Epithelial cell of alveolus of lung (primary cell): ENCODE measurements at places on chromosomes 5 and 9. TPM values are rescaled to one million over a fixed set of nuclear protein-coding genes. Genes with fewer than 3 reads are reported as not detected.

The DBH gene
- total RNA-seq, result not detected in 2 replicates

The DDX4 gene
- not detected in 2 replicates for total RNA-seq

The PIP5K1B gene
- total RNA-seq, result under 0.01 TPM in 1 of 2 replicates, not detected in the other

The OR4F3 gene
- not detected in 2 replicates for total RNA-seq

The SLC4A9 gene
- not detected in 2 replicates for total RNA-seq

The TNC gene
- 46.0 and 268 TPM in 2 replicates for total RNA-seq

The ORM2 gene
- total RNA-seq, result not detected in 2 replicates

The BASP1 gene
- total RNA-seq, result 158 and 178 TPM in 2 replicates

The SLC36A2 gene
- not detected in 2 replicates for total RNA-seq

The GRXCR2 gene
- not detected in 2 replicates for total RNA-seq

The AIF1L gene
- total RNA-seq, result 0.08 and 0.13 TPM in 2 replicates

The IL5 gene
- total RNA-seq, result not detected in 2 replicates

The MARCHF11 gene
- not detected in 2 replicates for total RNA-seq

The SLC6A7 gene
- under 0.01 TPM in 1 of 2 replicates, not detected in the other for total RNA-seq

The DCAF12 gene
- total RNA-seq, result 20.0 and 26.6 TPM in 2 replicates

The LCN9 gene
- total RNA-seq, result not detected in 2 replicates

The ZNF474 gene
- 0.78 TPM in 1 of 2 replicates, not detected in the other for total RNA-seq

The C9orf85 gene
- total RNA-seq, result 11.5 and 22.2 TPM in 2 replicates

The NOXA1 gene
- 0.26 TPM in 1 of 2 replicates, not detected in the other for total RNA-seq

The PDZD2 gene
- total RNA-seq, result 0.16 and 2.1 TPM in 2 replicates

The GNA14 gene
- total RNA-seq, result under 0.01 and 0.40 TPM in 2 replicates

The CTXN3 gene
- not detected in 2 replicates for total RNA-seq

The WHRN gene
- total RNA-seq, result 0.78 and 2.2 TPM in 2 replicates

The PHF24 gene
- 0.40 TPM in 1 of 2 replicates, not detected in the other for total RNA-seq

The C1QTNF2 gene
- 0.32 and 0.39 TPM in 2 replicates for total RNA-seq

The PCDHB7 gene
- under 0.01 and 1.9 TPM in 2 replicates for total RNA-seq

The CEL gene
- total RNA-seq, result 0.52 and 1.1 TPM in 2 replicates

The C9orf50 gene
- total RNA-seq, result 0.13 TPM in 1 of 2 replicates, not detected in the other

The C9orf153 gene
- not detected in 2 replicates for total RNA-seq

The GABRA1 gene
- not detected in 2 replicates for total RNA-seq

The ANKRD33B gene
- 1.2 and 4.2 TPM in 2 replicates for total RNA-seq

The SOHLH1 gene
- total RNA-seq, result not detected in 2 replicates

The CCDC183 gene
- 1.1 TPM in 1 of 2 replicates, not detected in the other for total RNA-seq

The BAAT gene
- 0.13 and 0.56 TPM in 2 replicates for total RNA-seq

The HAVCR2 gene
- total RNA-seq, result 0.39 and 0.88 TPM in 2 replicates

The TMC1 gene
- total RNA-seq, result not detected in 2 replicates

The NOTCH1 gene
- 11.7 and 13.7 TPM in 2 replicates for total RNA-seq

The ROPN1L gene
- total RNA-seq, result 0.39 TPM in 1 of 2 replicates, not detected in the other

The PRDM9 gene
- total RNA-seq, result not detected in 2 replicates

The GLDC gene
- 0.13 and 2.2 TPM in 2 replicates for total RNA-seq

The PCDHA5 gene
- total RNA-seq, result not detected in 2 replicates

The GRAMD2B gene
- total RNA-seq, result 3.9 and 12.7 TPM in 2 replicates

The DAB2IP gene
- total RNA-seq, result 9.3 and 17.2 TPM in 2 replicates

The CARTPT gene
- total RNA-seq, result not detected in 2 replicates

The F2RL1 gene
- 13.0 and 125 TPM in 2 replicates for total RNA-seq

The ZNF354C gene
- total RNA-seq, result 3.9 and 8.4 TPM in 2 replicates

The HTR4 gene
- total RNA-seq, result not detected in 2 replicates

The TESK1 gene
- 11.9 and 13.4 TPM in 2 replicates for total RNA-seq

The PCDHGC5 gene
- total RNA-seq, result 0.78 and 1.1 TPM in 2 replicates

The ZBTB26 gene
- 3.4 and 5.0 TPM in 2 replicates for total RNA-seq

The FGD3 gene
- 0.26 TPM in 1 of 2 replicates, not detected in the other for total RNA-seq

The PTGDS gene
- total RNA-seq, result 0.39 and 78.2 TPM in 2 replicates

The NUTM2G gene
- not detected in 2 replicates for total RNA-seq

The MATR3 gene
- 149 and 236 TPM in 2 replicates for total RNA-seq
